ENCODE measurements at places on chromosomes 2 and 18. TPM values are rescaled to one million over a fixed set of nuclear protein-coding genes. Genes with fewer than 3 reads are reported as not detected.

GRCh38 chr2:165522719-165523118 is 53.2 kb downstream of the CSRNP3 start:
- DNase-seq = no peak

The STARD6 gene
- total RNA-seq = not detected

GRCh38 chr18:65859075-65859474 is 108.3 kb downstream of the CDH7 start:
- DNase-seq = no peak

The ZSWIM2 gene
- 0.37 TPM for total RNA-seq

DNA sequence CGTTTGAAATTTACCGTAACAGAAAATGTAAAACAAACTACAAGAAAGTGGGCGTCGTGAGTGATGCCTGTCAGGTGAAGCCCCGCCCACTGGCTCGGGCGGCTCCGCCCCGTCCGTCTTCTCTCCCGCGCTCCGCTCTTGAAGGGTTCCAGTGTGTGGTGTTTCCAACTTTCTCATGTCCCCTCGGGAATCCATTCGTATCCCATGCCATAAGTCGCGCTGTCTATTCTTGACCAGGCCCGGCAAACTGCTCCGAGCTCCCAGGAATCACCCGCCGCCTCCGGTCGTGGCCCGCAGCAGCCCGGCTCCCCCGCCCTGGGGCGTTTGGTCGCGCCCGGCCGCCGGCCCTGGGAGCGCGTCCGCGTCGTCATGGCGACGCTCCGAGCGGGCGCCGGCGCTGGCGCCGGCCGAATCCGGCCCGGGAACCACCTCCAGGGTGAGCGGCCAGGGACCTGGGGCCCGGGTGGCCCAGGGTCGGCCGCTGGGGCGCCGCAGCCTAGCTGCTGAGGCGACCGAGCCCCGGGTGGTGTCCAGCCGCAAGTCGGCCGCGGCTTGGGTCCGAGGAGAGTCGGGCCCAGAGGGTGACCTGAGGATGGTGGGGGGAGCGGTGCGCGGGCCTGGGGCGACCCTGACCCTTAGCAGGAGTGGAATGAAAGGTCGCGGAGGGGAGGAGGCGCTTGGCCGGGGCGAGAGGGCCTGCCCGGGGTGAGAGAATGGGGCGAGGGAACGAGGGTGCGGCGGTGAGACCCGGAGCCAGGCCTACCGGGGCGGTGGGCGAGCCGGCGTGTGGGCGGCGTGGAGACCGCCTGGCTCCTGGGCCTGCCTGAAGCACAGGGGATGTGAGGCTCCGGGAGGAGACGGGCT is at the start of gene CFAP221:
TSS of gene CFAP221 (plus strand) at position 375 of the 864 bp plus-strand sequence. CDS start 1,683 bp downstream, outside the sequence.
- no peak for DNase-seq

DNA sequence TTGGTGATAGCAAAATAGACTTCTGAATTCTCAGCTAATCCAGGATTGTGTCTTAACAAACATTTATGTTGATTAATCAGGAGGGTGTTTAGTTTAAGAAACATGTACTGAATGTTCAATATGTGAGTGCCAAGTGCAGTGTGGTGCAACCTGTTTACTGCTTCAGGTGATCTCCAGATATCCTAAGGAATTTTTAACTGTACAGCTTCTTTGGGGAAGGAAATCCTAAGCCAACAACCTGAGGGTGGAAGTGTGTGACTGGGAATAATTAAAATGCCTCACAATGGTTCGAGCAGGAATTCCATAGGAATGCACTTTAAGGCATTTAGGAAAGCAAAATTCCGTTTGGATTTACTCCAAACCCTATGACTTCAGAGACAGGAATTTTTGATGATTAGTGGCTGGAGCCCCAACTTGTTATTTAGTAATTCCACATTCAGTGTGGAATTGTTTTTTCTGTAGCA is 16.4 kb downstream of the CRIM1 start:
- DNase-seq = no peak

- DNase-seq = no peak
Measured at GRCh38 chr2:135600915-135601314, 69.6 kb downstream of the R3HDM1 start.

- no peak for DNase-seq
Measured at GRCh38 chr2:98598781-98599428, 9.4 kb downstream of the COA5 start.

DNA sequence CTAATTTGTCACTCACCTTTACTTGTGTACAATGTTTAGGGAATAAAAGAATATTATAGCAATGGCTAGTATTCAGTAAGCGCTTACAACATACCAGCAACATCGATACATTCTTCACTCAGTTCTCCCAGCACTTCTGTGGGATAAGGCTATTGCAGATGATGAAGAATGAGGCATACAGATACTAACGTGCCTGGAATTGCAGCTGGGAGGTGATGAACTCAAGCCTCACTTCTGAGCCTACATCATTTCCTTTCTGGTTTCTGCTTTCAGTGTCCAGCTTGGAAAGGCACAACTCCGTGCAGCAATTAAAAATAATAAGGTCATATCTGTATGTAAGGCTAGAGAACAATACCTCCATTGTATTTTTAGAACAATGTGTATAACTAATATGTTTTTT is 95.4 kb upstream of the AQP4 start:
- no peak for DNase-seq

- no peak for DNase-seq
Measured at GRCh38 chr2:16623564-16624435, 41.8 kb downstream of the CYRIA start.

The KIAA1328 gene
- total RNA-seq = 23.5 TPM

The LAMA1 gene
- total RNA-seq = 3.5 TPM

DNA sequence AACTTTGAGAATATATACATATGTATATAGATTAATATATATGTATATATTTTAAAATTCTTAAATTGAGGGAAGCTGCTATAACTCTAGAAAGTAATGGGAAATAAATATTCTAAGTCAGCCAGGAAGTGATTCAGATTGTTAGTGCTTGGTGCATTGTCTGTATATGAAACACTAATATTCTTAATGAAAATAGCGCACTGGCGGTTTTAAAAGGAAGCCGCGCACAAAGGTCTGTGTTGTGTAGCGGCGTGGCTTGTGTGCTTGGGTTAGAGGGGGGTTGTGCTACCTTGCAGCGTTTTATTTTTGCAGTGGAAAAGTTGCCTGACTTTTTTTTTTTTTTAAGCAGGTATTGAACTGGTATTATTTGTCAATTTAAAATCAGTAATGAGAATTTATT is 11.3 kb downstream of the TSHZ1 start:
- DNase-seq = no peak

GRCh38 chr2:212904646-212905045 is 246.8 kb downstream of the IKZF2 start:
- DNase-seq = no peak

- no peak for DNase-seq
Measured at GRCh38 chr2:74762789-74763188, 71.1 kb upstream of the HK2 start.

- DNase-seq = no peak
Measured at GRCh38 chr2:236318401-236318800, 54.2 kb upstream of the ASB18 start.

DNA sequence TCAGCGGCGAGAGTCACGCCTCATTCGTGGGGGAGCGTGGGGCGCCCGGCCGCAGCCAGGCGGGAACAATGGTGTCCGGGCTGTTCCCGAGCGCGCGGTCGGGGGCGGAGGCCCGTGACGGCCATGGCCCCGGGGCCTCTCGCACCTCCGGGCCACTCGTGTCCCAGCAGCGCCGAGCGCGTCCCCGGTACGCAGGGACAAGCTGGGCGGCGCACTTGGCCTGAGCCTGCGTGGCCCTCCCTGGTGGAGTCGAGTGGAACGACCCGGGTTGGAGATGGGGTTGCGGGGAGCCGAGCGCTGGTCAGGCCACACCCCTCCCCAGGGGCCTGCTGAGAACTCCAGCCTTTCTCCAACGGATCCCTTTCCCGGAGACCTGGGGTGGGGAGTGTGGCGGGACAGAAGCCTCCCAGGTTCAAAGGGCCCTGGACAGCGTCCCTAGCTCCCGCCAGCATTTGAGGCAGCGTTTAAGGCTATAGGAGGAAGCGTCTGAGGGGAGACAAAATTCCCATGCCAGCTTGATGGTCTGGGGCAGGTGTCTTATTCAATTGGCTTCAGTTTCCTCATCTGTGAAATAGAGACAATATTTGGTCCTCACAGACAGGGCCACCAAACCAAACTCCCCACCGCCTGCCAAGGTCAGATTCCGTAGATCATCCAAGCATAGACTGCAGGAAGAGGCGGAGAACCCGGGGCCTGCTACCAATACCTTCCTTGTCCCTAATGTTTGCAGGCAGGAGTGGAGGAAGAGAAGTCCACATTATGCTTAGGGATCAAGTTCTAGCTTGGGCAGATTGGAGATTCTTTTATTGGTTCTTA is 553 bp downstream of the CNDP2 start:
- peak; percentile 27 for DNase-seq

DNA sequence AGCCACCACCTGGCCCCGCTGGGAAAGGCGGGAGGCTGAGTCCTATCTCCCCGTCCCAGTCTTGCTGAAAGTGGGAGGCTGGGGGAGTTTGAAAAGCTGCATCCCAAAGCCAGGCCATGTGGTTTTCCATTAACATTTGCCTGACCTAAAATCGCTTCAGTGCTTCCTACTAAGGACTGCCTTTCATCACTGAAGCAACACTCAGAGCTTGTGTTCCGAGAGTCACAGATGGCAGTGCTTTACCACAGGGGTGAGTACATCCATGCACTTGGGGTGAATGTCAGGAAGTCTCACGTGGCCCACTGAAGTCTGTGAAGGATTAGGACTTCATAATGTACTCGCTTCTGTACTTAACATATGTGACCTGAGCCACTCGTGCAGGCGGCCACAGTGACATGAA is 43.3 kb downstream of the PXDN start:
- DNase-seq = no peak

GRCh38 chr2:240834377-240834975 is 14.5 kb upstream of the KIF1A start:
- no peak for DNase-seq

The DSC3 gene
- total RNA-seq = 19.2 TPM

- no peak for DNase-seq
Measured at GRCh38 chr2:102278720-102279390, 32.5 kb upstream of the IL1RL1 start.

The MROH2A gene
- total RNA-seq = not detected

The PDE1A gene
- total RNA-seq = 9.7 TPM

GRCh38 chr2:203694191-203694590 is 12.2 kb upstream of the CD28 start:
- no peak for DNase-seq

- DNase-seq = no peak
Measured at GRCh38 chr2:34652636-34653035, 1053.5 kb upstream of the FAM98A start.

The MAPK4 gene
- 0.28 TPM for total RNA-seq

GRCh38 chr18:57902721-57903120 is 99.6 kb upstream of the ATP8B1 start:
- DNase-seq = no peak

DNA sequence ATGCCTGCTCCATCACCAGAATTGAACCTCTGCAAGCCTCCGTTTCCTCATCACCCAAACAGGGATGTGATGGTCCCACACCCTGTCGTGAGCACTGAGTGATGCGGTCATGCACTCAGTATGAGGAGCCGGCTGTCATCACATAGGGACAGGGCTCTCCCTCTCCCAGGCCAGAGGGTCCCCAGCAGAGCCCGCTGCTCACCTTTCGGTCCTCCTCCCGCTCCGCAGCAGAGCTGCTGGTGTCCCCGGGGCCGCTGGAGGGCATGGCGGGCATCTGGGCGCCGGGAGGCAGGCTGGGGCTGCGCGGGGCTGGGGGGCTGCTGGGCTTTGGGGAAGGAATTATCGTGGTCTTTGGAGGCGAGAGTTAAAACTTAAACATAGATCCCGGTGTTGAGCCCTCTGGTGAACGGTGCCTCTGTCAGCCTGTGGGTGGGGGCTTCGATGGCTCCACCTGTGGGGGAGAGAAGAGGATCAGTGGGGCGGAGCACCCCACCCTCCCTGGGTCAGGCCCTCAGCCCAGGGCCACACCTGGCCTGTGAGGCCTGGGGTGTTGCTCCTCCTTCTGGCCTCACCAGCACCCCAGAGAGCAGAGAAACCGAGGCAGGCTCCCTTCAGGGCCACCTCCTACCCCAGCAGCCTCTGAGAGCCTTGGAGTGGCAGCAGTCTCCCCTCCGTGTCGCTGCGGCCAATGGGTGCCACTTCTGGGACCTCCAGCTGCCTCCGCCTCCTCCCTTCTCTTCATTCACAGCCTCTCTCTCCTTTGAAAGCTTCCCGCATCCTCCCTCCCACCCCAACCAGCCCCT is 27.8 kb downstream of the DNMT3A start:
- no peak for DNase-seq

Data from omental fat pad (tissue), 4 donors.